ENCODE measurements at places on chromosomes 13 and 19. TPM values are rescaled to one million over a fixed set of nuclear protein-coding genes. Genes with fewer than 3 reads are reported as not detected.

Gene DAND5
- 0.09 TPM for total RNA-seq

Gene ZNF229
- 4.7 TPM for total RNA-seq

Gene TSSK6
- total RNA-seq: 1.2 TPM

Gene IZUMO4
- 5.1 TPM for total RNA-seq

Gene SYNE4
- total RNA-seq: 3.1 TPM

Gene ZSCAN5C
- 0.05 TPM for total RNA-seq

Gene PPM1N
- 4.8 TPM for total RNA-seq

Gene ZNF99
- total RNA-seq: 0.05 TPM

DNA sequence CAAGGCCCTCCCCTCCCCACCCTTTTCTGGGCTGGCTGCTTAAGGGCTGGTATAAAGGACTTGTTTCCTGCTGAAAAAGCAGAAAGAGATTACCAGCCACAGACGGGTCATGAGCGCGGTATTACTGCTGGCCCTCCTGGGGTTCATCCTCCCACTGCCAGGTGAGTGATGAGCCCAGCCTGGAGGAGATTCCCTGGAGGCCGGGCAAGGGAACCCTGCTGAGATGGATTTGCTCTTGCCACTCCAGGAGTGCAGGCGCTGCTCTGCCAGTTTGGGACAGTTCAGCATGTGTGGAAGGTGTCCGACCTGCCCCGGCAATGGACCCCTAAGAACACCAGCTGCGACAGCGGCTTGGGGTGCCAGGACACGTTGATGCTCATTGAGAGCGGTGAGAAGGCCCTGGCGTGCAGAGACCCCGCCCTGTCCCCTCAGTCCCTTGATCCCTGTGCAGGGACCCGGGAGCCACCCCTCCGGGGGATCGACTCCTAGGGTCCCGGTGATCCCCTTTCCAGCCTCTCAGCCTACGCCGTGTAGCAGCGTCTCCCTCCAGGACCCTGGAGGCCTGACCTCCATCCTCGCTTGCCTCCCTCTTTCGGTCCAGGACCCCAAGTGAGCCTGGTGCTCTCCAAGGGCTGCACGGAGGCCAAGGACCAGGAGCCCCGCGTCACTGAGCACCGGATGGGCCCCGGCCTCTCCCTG is at the start of gene CD177:
Gene CD177 (plus strand): TSS at position 81 of the 699 bp plus-strand sequence. CDS start 29 bp downstream, at position 110.
- no peak for DNase-seq

DNA sequence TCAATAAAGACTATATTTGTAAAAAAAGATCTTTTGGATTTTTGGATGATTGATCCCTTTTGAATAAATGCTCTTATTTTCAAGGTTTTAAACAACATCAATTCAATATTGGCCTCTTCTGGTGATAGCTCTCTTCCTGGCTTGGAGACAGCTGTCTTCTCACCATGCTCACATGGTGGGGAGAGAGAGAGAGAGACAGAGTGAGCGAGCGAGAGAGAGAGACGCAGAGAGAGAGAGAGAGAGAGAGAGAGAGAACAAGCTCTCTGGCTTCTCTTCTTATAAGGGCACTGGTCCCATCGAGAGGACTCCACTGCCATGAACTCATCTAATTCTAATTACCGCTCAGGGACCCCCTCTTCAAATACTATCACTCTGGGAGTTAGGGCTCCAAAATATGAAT is 32.1 kb upstream of the FARP1 start:
- DNase-seq: no peak

- no peak for DNase-seq
These were observed 4.5 kb downstream of the PPP1R12C start for GRCh38 chr19:55112777-55113569.

- no peak for DNase-seq
These were observed 400.0 kb upstream of the TSHZ3 start for GRCh38 chr19:31749231-31749630.

- DNase-seq: no peak
These were observed at the start of gene GJA3 for GRCh38 chr13:20160306-20161274. Gene GJA3 (minus strand): TSS chr13:20161052. CDS start chr13:20143288, 17,764 bp downstream.

DNA sequence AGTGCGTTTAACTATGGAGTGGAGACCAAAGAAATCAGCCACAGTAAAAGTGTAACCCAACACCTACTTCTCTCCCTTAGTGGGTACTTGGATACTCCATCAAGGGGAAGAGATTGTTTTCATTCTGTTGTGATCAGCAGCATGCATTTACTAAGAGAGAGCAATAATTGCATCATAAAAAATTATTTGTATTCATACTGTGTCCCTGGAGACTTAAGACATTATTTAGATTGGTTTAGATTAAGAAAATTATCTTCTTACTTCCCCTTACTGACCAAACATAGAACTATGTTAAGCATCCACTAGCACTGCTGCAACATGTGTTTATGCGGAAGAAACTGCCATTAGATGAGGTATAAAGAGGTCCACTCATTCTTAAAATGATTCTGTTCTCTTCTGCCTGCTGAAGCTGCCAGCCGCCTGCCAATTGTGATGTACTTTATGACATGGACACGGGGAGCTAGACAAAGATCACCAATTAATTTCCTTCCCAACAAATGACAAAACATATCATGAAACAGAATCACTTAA is 738.5 kb downstream of the DIAPH3 start:
- no peak for DNase-seq

GRCh38 chr19:11581740-11582139 is 4.3 kb upstream of the ACP5 start:
- peak; percentile 44 for DNase-seq

DNA sequence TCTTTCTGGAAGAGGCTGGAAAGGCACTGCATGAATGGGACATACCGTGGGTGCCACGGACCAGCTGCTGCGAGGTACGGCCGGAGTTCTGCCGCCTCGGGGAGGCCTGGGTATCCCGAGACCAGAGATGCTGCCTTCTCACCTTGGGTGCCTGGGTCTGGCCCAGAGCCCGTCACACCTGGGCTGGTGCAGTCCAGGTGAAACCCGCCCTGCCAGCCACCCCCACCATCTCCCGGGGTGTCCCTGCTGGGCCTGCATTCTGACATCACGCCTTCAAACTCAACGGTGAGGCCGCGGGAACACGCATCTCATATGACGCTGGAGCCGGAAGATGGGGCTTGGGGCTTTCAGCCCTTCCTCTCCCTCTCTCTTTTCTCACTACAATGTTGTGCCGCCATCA is 98.0 kb downstream of the GADD45B start:
- no peak for DNase-seq

DNA sequence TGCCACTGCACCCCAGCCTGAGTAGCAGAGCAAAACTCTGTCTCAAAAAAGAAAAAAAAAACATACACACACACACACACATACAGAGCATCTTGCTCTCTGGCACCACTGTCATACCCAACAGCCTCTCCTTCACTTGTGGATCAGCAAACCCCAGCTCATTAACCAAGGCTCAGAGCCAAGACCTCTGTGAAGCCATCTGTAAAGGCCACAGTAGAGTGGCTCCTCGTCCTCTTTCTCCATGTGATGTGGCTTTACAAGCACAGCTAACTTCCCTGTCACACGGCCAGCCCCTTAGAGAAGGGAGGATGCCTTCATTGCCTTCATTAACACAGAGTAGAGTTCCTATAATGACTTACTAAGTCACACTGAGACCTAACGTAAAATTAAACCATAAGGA is 62.7 kb upstream of the LSM14A start:
- no peak for DNase-seq

DNA sequence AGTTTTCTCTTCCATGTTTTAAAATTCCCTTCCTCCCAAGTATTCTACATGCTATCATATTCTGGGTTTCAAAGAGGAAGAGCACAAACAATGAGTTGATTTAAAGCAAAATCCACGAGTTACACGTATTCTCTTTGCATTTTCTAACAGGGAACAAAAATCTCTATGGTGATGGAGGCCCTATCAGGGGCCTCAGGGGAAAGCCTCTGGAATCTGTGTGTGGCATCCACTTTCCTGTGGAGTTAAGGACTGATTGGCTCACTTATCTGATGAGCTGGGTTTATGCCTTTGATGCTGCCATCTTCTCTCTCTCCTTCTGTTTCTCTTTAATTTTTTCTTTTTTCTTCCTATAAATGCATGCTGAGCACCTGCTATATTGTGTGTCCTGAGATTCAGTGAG is 14.8 kb downstream of the OLFM4 start:
- no peak for DNase-seq

GRCh38 chr13:103097366-103097928 is 31.2 kb upstream of the SLC10A2 start:
- no peak for DNase-seq

DNA sequence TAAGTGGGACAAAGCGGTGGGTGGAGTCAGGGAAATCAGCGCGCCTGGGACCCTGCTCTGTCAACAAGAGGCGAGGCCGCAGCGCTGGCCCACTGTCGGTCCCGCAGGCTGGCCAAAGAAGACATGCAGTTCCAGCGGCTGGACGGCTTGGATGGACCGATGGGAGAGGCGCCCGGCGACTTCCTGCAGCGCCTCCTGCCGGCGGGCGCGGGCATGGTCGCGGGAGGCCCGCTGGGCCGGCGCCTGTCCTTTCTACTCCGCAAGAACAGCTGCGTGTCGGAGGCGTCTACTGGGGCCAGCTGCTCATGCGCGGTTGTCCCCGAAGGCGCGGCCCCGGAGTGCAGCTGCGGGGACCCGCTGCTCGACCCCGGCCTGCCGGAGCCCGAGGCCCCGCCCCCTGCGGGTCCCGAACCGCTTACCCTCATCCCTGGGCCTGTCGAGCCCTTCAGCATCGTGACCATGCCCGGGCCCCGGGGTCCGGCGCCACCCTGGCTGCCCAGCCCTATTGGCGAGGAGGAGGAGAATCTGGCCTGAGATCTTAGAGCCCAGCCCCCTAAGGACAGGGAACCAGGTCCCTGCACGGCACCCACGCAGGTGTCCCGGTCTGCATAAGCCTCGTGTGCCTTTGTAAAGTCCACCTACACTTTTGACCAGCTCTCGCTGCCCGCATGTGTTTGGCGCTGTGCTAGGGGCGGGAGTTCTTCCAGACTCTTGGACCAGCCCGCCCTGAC is 6.1 kb downstream of the BEST2 start:
- peak; percentile 64 for DNase-seq

DNA sequence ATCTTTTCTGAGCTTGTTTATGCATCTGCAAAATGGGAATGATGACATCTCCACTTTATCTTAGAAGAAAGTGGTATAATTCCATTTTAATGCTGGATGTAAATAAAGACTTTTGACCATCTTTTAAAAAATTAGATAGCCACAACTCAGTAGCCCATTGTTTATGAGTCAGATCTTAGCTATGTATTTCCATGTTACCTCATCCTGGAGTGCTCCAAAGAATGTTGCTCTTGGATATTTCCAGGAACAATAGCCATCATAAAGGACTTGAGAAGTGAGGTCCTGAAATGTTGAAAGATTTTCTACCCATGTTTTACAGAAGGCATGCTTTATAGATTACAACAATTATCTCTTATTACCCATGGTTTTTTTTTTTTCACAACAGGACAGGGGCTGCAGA is 229.3 kb upstream of the EDNRB start:
- no peak for DNase-seq

GRCh38 chr13:43732726-43733125 is 54.0 kb downstream of the ENOX1 start:
- DNase-seq: no peak

DNA sequence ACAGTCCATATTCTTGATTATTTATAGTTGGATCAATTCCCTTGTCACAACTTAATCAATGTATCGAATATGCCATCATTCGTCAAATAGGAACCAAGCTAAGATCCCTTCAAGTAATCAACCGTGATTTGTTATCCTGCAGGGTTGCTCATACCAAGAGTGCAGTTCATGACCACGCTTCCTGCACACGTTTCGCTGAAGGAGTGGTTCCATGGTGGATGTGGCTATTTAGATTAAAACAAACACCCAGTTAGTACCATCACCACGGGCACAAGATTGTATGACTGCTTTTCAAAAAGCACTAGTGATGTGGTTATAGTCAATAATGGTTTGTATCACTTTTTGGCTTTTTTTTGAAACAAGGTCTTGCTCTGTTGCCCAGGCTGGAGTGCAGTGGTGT is 41.1 kb upstream of the CCNE1 start:
- no peak for DNase-seq

DNA sequence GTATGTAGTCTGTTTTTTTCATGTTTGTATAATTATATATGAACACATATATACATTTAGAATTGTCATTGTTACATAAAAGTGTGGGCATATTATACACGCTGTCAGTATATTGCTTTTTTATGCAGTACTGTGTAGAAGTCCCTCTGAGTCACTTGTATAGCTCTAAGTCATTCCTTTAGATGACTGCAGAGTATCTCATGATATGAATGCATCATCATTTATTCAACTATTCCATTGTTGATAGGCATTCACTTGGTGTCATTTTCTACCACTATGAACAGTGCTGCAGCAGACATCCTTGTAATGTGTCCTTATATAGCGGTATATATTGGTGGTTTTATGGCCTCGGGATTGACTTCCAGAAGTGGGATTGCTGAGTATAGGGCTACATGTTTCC is 15.3 kb downstream of the RFXAP start:
- no peak for DNase-seq

DNA sequence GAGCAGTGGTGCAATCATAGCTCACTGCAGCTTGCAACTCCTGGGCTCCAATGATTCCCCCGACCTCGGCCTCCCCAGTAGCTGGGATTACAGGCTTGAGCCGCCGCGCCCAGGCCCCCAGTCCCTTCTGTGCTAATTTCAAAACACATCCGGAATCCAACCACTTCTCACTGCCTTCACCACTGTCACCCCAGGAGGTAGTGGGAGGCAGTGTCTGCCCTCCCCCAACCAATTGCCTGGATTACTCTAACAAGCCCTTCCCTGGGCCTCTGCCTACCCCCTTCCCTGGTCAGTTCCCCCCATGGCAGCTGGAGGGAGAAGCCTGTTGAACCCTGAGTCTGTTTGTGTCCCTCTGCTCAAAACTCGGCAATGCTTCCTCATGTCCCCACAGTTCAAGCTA is 2.3 kb downstream of the PRAM1 start:
- no peak for DNase-seq

DNA sequence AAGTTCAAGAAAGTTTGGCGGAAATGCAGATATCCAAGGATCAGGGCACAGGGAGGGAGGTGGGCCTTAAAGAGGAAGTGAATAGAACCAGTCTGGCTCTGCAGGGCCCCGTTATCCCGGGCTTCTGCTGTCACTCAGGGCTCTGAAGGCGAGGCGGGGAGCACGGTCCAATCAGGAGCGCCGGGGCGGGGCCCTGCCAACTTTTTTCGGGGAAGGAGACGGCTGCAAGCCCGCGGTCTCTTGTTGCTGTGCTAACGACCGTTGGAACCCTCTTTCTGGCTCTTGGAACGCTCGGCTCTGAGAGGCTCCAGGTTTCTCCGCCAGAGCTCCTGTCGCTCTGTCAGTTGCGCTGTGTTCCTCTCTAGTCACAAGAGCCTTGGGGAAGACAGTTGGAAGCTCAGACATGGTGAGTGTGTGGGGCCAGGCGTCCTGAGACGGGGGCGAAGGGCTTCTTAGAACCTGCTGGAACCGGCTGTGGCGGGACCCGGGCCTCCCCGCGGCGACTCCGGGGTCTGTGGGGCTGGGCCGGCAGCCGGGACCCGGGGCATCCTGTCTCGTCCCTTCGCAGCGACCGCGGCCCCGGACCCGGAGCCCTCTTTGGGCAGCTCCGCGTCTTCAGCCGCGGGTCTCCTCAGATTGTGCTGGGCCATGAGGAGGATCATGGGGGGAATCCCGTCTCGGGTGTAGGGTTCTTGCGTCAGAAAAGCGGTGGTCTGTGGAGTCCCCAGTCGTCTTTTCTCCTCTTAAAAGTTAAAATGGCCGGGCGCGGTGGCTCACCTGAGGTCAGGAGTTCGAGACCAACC is 27.7 kb downstream of the ZNF844 start:
- DNase-seq: peak; percentile 52

Data from thymus (tissue), 14 donors.